Dorsolateral prefrontal cortex (tissue), 122 donors: ENCODE measurements at places on chromosomes 7 and 10.

DNA sequence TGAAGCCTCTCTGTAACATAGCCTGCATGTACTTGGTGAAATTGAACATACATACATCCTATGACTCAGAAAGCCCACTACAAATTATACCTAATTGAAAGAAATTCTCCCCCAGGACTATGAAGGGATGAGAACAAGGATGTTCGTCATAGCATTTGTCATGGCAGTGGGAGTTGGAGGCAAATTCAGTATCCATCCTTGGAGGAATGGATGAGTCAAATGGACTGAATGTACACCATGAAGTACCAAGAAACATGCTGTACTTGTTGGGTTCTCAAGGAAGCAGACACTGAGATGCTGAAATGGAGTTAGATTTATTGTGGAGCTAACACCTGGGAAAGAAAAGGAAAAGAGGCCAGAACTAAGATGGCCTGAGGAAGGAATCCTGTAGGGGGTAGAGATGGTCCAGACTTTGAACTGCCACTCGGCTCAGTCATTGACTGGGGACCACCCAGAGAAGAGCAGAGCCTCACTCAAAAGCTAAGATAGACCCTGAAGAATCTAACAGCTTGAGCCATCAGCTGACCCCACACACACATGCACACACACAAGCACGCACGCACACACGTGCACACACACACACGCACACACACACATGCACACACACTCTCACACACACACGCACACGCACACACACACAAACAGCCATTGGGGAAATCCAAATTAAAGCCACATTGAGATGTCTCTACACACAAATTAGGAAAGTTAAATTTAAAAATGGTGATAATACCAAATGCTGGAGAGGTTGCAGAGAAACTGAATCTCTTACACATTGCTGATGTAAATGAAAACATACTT, 22.3 kb downstream of the AOC1 start:
- DNase-seq: no peak

GRCh38 chr7:149604521-149604920, 106.9 kb upstream of the ZNF746 start:
- no peak for DNase-seq

GRCh38 chr10:94115725-94116124, 122.0 kb downstream of the PLCE1 start:
- no peak for DNase-seq

DNA sequence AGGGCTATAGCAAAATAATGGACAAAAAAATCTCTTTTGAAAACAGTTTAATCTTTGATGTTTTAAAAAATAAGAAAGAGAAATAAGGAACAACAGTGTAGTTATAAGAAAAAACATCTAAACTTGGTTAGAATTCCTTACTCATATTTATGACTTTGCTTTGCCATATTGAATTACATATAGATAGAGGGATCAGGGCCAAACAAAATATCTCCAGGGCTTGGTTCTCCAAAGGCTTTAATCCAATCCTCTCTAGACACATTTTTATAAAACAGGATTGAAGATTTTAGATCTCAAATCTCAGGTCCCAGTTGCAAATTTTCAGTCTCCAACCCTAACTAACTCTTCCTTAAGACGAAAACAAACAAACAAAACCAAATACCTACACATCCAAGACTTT, 72.6 kb upstream of the RHOBTB1 start:
- DNase-seq: no peak

DNA sequence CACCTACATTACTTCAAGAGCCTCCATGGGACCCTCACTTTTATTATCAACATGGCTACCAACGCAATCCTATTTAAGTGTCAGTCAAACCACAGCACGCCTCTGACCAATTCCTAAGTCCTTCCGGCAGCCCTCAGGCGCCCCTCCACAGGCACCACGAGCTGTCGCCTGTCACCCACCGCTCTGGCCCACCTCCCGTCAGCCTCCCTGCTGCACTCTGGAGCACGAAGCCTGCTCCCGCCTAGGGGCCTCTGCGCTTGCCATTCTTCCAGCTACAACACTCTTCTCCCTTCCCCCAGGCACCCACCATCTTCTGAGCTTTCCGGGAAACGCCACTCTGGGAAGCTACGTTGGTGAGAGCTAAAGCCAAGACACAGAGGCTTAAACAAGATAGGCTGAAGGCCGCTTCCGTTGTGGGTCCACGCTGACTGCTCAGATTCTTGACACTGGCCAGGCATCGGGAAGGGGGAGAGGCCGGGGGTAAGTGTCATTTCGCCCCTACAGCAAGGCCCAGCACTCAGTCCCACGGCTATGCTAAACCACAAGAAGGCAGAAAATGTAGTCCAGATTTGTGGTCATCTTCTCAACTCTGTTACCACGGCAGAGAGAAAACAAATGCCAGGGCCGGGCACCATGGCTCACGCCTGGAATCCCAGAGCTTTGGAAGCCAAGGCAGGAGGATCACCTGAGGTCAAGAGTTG, 56.7 kb downstream of the GNA12 start:
- DNase-seq: no peak

DNA sequence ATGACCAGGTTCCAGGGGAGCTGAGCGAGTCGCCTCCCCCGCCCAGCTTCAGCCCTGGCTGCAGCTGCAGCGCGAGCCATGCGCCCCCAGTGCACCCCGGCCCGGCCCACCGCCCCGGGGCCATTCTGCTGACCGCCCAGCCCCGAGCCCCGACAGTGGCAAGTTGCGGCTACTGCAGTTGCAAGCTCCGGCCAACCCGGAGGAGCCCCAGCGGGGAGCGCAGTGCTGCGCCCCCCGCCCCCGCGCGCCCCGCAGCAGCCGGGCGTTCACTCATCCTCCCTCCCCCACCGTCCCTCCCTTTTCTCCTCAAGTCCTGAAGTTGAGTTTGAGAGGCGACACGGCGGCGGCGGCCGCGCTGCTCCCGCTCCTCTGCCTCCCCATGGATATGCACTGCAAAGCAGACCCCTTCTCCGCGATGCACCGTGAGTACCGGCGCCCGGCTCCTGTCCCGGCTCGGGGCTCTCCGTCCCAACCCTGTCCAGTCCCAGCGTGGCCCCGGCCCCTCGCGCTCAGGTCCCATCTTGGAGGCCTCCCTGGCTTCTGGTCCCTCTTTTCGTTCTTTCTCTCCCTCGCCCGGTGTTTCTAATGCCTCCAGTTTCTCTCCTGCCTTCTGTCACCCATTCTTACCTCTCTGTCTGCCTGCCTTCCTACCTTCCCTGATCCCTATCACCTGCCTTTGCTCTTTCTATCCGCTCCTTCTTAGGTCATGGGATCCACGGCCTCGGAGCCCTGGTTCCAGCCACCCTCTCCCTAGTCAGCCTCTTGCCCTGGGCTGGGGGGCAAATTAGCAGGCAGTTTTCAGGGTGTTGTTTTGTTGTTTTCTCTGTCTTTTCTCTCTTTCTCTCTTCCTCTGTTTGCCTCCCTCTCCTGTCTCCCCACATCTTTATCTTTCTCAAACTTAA, 751 bp downstream of the PAX2 start:
- DNase-seq: no peak

- DNase-seq: no peak
These were observed 29.8 kb upstream of the ING3 start for GRCh38 chr7:120920591-120921274.

DNA sequence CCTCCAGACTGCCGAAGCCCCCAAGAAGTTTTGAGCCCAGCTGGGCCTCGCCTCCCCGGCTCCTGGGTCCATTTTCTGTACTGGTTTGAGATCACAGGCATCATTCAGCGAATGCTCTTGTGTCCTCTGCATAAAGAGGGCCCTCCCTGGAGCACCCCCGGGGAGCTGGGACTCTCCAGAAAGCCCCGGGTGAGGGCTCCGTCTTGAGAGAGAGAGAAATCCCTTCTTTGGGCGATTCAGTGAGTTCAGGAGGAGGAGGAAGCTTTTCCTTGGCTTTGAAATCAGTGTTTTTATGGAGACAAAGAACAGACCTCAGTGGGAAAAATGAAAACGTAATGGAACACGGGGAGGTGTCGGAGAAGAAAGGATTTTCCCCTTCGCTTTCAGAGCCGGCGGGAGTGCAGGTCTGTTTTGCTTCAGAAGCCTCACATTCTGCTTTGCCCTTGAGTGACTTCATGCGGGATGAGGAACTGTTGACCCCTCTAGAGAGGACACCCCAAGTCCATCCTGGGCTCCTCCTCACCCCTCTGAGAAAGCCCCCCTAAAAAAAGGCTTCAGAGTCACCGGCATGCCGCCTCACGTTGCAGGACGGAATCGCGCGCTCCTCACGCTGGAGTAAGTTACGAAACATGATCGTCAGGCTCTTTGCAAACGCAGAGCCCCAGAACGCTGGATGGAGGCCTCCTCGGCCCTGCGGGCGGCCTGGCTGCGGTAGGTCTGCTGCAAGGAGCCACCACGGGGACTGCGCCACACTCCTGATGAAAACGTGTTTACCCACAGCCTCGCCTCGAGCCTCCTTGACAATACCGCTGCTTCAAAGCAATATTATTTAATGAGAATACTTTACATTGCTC, 8.5 kb upstream of the AP5Z1 start:
- DNase-seq: no peak

DNA sequence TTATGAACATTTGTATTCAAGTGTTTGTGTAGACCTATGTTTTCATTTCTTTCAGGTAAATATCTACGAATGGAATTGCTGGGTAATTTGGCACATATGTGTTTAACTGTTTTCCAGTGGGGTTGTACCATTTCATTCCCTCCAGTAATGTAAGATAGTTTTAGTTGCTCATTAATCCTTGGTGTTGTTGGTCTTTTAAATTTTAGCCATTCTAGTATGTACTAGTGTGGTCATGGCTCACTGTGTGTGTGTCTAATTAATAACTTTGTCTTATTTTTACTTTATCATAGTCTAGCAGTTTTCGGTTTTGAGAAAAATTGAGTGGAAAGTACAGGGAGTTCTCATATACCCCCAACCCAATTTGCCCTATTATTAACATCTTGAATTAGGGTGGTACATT, 278.8 kb downstream of the CAMK1D start:
- DNase-seq: no peak

DNA sequence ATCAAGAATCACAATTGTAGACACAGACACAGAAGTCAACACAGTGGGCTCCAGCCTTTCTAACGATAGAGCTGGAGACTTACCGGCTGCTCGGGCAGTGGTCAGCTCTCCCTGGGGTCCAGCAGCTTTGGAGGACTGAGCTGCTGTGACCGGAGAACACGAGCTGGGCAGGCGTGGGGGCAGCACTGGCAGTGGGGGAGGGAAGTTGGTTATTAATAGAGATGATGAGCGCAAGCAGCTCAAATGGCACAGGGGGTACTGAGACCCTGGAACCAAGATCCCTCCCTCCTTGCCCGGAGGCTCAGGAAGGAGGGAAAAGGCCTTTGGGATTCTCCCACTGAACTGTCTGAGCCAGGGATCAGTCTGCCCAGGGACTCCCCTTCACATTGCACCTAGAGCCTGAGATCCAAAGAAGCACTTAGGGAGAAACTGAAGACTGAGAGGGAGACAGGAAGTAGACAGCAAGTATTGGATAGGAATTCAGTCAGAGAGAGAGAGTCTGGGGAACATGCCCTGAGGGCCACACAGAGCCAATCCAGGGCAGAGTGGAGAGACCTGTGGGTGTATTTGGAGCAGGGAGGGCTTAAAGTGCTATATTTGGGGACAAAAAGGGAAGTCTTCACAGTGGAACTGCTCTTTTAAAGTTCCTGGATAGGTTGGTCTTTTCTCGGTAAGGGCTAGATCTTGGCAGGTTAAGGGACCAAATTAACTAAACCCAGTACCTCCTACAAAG, at the start of gene MYOZ1:
TSS of gene MYOZ1 (minus strand) at position 147 of the 733 bp plus-strand sequence. CDS start 1,457 bp downstream, outside the sequence.
- DNase-seq: no peak
